ENCODE measurements at places on chromosomes 16 and 17. TPM values are rescaled to one million over a fixed set of nuclear protein-coding genes. Genes with fewer than 3 reads are reported as not detected.

GRCh38 chr17:36072431-36073121 lies 8.5 kb downstream of the CCL18 start:
- peak; percentile 21 for DNase-seq

- DNase-seq, result no peak
These were observed 781 bp downstream of the ARHGDIA start for GRCh38 chr17:81870131-81870980.

GRCh38 chr16:68399456-68399855 lies 48.9 kb downstream of the SMPD3 start:
- DNase-seq, result no peak

- no peak for DNase-seq
These were observed 5.2 kb downstream of the PRSS53 start for GRCh38 chr16:31083556-31083955.

GRCh38 chr16:21005008-21005407 lies 104.4 kb downstream of the LYRM1 start:
- no peak for DNase-seq

- DNase-seq, result peak; percentile 74
These were observed 7.9 kb downstream of the MPV17L start for GRCh38 chr16:15403392-15403995.

GRCh38 chr16:86060381-86061317 lies 161.7 kb downstream of the IRF8 start:
- no peak for DNase-seq

- peak; percentile 82 for DNase-seq
These were observed 11.1 kb downstream of the TNS4 start for GRCh38 chr17:40490289-40490853.

GRCh38 chr17:51941272-51941671 lies 217.2 kb downstream of the CA10 start:
- peak; percentile 16 for DNase-seq

- DNase-seq, result no peak
These were observed 22.6 kb upstream of the MYH4 start for GRCh38 chr17:10492004-10492403.

GRCh38 chr16:4788489-4788889 lies 344 bp upstream of the SEPTIN12 start:
- no peak for DNase-seq

- no peak for DNase-seq
These were observed 170.3 kb downstream of the SLC39A11 start for GRCh38 chr17:72922219-72922618.

The ZNF785 gene
- 4.4 TPM for total RNA-seq

The MRTFB gene
- 11.3 TPM for total RNA-seq

The PRPSAP1 gene
- total RNA-seq, result 29.2 TPM

The CCL16 gene
- total RNA-seq, result not detected

The PIK3R5 gene
- total RNA-seq, result not detected

The ACSM2B gene
- total RNA-seq, result not detected

The EVI2B gene
- total RNA-seq, result not detected

The KRT24 gene
- total RNA-seq, result 1.6 TPM

The COPS3 gene
- 68.6 TPM for total RNA-seq

The MMP25 gene
- 0.13 TPM for total RNA-seq

Data from bronchial epithelial cell (primary cell).